Activated T-cell treated with anti-CD3 and anti-CD28 coated beads for 48 hours (primary cell): ENCODE measurements at places on chromosomes 5 and 9.
A peak's percentile ranks its signal among the peaks of the same experiment; 100 is the strongest.

DNA sequence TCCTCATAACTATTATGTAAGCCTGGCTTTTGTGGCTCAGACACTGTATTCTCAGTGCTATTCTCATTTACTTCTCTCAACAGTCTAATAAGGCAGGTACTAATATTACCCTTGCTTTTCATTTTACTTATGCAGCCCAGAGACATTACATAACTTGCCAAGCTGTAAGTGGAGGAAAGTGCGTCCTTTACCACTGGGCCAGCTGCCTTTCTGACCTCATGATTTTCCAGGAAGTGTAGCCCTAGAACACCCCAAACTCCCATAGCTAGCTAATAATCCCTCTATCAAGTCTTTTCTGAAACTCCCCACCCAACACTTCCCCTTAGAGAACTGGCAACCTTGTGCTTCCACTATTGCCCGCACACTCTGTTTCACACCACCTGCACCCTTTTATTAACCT lies 192.9 kb upstream of the HMHB1 start:
- no peak for DNase-seq

DNA sequence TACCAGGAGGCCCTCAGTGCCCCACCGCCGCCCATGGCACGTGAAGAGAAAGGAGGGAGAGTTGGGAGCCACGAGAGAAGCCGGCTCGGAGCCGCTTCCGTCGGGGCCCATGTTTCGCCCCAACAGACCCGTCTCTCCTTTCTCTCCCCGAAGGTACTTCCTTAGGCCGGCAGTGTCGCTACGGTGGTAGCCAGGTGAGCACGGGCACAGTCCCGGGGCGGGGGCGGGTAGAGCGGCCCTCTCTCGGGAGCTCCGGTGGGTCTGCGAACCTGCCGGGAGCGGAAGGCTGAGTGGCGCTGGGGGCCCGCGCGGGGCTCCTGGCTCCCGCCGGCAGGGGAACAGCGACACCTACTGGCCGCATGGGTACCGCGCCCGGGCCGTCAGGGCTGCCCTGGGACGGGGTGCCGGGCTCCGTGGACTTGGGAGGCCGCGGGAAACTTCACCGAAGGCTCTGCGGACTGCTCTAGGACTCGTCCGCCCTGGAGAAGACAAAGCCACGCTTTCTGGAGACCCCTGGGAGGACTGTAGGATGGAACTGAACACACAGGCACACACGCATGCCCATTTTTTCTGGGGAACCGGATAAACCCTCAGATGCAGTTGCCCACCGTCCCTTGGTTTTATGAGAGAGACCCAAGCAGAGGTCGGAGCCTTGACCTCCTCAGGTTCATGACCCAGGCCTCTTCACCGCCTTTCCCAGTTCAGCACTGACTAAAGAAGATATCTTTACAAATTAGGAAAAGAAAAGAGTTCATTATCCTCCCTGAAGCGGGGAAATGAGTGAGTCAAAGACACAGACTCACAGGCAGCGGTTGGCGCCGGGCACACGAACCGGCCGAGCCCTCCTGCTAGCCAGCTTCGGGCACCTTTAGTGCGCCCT lies 202.5 kb downstream of the MEF2C start:
- DNase-seq = peak; percentile 79

DNA sequence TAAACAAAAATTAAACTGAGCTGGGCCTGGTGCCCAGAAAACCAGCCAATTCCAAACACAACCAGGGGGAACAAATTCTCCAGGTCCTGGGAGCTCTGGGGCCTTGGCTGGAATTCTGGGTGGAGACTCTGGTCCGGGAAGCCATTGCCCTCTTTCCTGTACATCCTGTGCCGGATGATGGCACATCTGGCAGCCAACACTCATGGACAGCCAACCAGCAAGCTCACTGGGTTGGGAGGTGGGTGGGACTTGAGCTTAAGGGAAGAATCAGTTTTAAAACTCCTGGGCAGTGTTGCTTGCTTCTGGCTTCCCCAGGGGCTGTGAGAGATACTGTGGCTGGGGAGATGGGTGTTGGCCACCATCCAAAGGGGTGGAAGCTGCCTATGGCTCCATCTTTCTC lies 56.1 kb downstream of the PCDH1 start:
- DNase-seq = no peak

GRCh38 chr9:70484232-70485130 lies 70.0 kb upstream of the KLF9 start:
- DNase-seq = no peak

DNA sequence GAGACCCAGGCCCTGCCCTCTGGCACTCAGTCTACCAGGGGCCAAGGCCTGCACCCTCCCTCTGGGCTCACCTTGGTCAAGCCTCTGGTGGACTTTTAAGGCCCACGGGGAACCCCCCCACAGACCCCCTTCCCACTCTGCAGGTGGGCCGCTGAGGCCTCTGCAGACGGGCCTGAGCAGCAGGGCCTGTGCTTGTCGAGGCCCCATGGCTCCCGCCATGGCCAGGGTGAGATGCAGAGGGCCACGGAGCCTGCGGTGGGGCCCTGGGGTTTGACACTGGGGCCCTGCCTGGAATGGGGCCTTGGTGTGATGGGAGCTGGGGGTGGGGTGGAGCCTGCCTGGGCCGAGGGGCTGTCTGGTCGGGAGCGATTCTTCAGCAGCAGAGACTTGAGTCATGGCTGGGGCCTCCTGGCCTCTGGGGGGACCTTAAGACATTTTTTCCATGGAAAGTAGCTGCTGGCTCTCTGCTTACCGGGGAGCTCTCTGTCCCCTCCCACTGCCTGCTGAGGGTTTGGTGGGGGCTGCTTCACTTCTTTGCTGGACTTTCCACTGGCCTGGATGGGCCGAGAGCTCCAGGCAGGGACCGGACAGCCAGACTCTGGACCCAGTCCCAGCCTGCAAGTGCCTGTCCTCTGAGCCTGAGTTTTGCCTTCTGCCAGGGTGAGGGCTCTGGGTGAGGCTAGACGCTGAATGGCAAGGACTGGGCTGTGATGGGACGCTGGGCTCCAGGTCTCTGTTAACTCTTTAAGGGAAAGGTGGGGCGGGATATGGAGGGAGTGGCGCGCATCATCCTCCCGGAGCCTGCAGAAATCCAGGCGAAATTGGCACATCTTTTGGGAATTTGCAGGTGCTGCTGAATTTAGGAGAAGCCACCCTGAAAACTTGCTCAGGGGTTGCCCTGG lies 132.2 kb downstream of the RXRA start:
- DNase-seq = no peak

- DNase-seq = no peak
Measured at GRCh38 chr5:127830157-127830556, 127.0 kb downstream of the CCDC192 start.

DNA sequence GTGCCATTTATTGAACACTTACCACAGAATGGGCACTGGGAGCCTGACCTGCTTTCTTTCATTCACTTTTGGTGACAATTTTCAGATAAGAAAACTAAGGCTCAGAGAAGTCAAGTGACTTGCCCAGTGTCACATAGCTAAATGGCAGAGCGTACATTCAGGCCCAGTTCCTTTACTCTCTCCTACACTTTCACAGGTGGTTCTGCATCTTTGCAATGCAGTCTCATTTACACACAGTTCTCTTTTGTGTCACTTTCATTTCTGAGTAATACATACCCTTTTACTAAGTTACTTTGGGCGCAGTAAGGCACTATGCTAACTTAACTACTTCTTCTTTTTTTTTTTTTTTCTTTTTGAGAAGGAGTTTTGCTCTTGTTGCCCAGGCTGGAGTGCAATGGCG lies 8.3 kb downstream of the NFIL3 start:
- DNase-seq = no peak

- no peak for DNase-seq
Measured at GRCh38 chr5:154984946-154985516, 28.5 kb upstream of the KIF4B start.

DNA sequence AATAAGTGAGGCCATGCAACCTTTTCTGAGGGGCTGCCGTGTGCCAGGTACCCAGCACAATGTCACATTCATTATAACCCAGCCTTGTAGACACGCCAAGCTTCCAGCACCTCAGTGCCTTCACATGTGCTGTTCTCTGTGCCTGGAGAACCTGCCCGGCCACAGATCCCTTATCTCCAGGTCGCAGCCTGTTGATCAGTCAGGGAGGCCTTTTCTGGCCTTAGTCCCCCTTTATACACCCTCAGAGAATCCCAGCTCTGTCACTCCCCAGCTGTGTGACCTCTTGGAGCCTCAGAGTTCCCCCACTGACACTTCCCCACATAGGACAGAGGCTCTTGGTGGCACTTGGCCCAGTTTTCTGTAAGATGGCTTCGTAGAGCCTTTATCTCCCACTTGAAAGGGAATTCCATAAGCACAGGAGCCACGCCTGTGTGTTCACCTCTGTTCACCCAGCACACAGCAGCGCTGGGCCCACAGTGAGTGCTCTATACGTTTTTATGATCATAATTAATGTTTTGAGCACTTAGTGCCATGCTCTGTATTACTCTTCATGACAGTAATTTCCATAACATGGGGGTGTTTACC lies 38.7 kb downstream of the NEURL1B start:
- DNase-seq = no peak

- DNase-seq = no peak
Measured at GRCh38 chr9:104025945-104026344, 68.2 kb upstream of the SMC2 start.

GRCh38 chr5:126469536-126470316 lies 46.5 kb downstream of the GRAMD2B start:
- no peak for DNase-seq

DNA sequence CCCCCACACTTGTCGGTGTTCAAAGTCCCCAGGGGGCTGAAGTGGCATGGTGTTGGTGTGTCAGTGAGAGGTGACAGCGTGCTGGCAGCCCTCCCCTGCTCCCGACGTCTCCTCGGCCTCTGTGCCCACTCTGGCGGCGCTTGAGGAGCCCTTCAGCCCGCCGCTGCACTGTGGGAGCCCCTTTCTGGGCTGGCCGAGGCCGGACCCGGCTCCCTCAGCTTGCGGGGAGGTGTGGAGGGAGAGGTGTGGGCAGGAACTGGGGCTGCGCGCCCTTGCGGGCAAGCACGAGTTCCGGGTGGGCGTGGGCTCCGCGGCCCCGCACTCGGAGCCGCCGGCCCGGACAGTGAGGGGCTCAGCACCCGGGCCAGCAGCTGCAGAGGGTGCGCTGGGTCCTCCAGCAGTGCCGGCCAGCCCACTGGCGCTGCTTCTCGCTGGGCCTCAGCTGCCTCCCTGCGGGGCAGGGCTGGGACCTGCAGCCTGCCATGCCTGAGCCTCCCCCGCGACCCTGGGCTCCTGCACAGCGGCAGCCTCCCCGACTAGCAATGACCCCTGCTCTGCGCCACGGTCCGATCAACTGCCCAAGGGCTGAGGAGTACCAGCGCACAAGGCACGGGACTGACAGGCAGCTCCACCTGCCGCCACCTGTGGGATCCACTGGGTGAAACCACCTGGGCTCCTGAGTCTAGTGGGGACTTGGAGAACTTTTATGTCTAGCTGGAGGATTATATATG lies 224.1 kb upstream of the RIOK2 start:
- DNase-seq = no peak

DNA sequence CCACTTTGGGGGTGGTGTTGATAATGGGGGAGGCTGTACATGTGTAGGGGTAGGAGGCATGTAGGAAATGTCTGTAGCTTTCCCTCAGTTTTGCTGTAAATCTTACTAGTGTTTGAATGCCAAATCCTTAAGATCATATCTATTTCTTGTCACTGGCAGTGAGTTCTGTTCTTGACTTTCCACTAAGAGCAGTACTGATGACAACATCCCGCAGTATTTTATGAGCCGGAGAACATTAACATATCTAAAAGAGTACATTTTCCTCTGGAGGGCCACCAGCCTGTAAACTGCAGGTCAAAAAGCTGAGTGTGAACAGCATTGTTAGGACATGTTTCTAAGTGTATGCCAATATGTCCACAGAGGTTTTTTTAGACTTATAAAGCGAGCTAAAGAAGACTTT lies 2.5 kb upstream of the HSPB3 start:
- no peak for DNase-seq

DNA sequence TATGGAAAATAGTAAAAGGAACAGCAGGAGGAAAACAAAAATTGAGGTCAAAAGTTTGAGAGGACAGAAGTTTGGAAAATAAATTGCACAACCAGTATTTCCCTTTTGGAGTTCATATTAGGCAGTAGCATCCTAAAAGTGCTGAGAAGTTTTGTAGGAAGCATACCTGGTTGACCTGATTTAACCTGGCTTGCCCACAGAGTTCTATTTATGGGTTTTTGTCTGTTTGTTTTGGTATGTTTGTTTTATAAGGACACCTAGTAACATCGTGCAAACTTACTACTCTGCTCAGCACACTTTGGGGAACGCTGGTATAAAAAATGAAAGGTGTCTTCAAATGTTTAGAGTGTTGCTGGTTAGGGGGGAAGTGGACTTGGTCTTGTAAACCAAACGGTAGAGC lies 15.1 kb downstream of the ADRB2 start:
- no peak for DNase-seq

GRCh38 chr5:34915856-34916192 lies 313 bp downstream of the BRIX1 start:
- no peak for DNase-seq

DNA sequence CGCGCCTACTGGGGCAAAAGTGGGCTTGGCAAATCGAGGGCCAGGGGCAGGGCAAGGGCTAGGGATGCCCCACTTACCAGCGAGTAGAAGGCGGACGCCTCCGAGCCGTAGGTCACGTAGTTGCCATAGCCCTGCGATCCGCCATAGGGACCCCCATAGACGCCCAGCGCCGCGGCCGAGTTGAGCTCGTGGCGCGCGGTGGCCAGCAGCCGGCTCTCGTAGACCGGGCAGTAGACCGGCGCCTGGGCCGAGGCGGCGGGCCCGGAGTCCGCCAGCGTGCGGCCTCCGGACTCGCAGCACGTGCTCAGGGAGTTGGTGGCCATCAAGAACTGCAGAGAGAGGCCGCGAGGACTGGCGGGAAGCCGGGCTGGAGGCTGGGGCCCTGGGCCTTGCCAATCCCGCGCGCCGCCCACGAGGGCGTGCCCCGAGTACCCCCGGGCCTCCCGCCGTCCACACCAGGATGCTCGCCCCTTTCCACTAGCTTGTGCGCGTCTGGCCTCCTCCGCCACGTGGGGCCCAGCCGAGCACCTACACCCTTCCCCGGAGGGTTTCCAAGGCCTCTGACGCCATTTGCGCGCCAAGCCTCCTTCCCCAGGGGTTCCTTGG lies 891 bp downstream of the IRX4 start:
- no peak for DNase-seq

- DNase-seq = no peak
Measured at GRCh38 chr5:105544300-105544699, 1981.7 kb upstream of the NUDT12 start.

DNA sequence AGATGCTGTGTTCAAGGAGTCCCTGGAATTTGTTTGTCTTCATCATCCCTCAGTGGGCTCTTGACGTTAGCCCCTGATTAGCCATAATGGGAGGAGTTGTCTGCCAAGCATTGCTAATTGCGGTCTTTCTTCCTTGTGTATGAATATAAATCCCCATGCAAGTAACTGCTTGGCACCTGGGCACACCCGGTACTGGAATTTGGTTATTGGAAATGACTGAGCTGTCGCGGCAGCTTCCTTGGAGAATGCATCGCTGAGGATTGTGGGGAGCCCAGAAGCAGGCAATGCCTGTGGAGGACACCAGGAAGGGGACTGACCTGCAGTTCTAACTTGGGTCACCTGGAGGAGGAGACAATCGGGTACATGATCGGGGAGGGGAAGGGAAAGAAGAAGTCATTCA lies 53.3 kb upstream of the CTSL start:
- no peak for DNase-seq

- peak; percentile 78 for DNase-seq
Measured at GRCh38 chr9:126611592-126612325, 2.0 kb upstream of the LMX1B start.
